ENCODE measurements at places on chromosomes 2 and 18. TPM values are rescaled to one million over a fixed set of nuclear protein-coding genes. Genes with fewer than 3 reads are reported as not detected.

GALNT13 gene
- not detected for total RNA-seq

DNA sequence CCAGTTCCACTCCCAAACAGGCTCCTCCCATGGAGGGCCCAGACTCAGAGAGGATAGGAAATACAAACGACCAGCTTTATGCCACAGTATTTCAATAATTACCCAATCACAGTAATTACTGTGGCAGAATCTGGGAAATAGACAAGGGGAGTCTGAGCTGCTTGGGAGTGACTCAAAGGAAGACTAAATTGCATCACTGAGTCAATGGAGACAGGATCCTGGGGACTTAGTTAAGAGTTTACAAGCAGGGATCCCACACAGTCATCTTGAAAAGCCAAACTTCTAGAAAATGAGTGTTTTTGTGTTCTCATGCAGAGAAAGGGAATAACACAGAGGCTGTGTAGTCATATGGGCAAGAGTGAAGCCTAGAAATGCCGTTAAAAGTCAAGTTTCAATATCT lies 1142.1 kb downstream of the CNTNAP5 start:
- H3K27ac ChIP-seq: no peak overlapping the region
- no peak overlapping the region for H3K4me3 ChIP-seq
- no peaks in the 10 kb centered on the region for H3K36me3 ChIP-seq
- DNase-seq: no peak
- no peaks in the 10 kb centered on the region for H3K4me1 ChIP-seq
- no peaks in the 10 kb centered on the region for H3K27me3 ChIP-seq

DNA sequence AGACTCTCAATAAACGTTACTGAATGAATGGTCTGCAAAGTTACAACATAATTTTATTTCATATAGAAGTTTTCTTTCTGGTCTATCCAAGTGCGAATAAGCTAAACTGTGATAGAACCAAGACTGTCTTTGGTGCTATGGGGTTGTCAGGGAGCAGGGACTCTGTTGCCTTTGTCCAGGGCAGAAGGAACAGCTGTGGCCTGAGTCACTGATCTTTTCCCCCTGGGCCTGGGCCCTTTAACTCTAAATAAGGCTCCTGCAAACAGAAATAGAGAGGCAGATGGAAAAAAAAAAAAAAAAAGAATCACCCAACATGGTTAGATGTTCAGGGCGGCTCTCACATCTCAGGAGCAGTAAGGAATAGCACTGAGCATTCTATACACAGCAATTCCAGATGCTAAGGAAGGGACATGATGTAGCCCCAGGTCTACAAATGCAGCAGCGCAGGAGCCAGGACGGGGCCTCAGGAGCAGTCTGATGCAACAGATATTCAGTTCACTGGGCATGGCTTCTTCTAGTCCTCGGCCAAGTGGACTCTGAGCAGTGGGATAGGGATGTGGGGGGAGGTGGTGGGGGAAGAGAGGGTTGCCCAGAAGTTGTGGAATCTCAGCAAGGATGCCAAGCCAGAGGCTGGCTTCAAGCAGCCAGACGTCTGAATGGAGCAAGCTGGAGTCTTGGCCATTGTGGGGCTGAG lies 247.1 kb upstream of the SIX2 start:
- DNase-seq: no peak
- H3K36me3 ChIP-seq: no peaks in the 10 kb centered on the region
- no peak overlapping the region for H3K27ac ChIP-seq

SLC19A3 gene
- total RNA-seq: not detected

MC2R gene
- not detected for total RNA-seq

IRS1 gene
- total RNA-seq: 3.9 TPM

KCNG2 gene
- total RNA-seq: not detected

CACNB4 gene
- 0.18 TPM for total RNA-seq

CCL20 gene
- total RNA-seq: 3.5 TPM

DNA sequence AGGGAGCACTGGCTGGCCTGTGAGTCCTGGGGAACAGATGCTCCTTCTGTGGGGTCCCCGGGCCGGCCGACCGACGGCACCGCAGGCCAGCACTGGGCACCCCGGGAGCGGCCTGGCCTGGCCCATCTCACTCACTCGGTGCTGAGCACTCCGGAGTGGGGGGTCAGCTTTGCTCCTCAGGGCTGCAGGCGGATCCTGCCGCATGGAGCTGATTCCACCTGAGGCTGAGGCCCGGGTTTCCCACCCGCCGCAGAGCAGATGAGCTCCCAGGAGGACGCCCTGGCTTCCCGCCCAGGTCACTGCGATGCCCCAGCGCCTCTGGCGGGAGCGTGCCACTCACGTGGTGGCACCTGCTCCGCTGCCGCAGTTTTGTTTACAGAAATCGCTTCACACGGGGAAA lies 418.6 kb downstream of the GALR1 start:
- no peak overlapping the region for H3K4me3 ChIP-seq
- DNase-seq: no peak
- H3K27ac ChIP-seq: no peak overlapping the region
- no peaks in the 10 kb centered on the region for H3K4me1 ChIP-seq
- no peaks in the 10 kb centered on the region for H3K36me3 ChIP-seq

GRCh38 chr2:205133544-205133943 lies 548.8 kb upstream of the NRP2 start:
- H3K36me3 ChIP-seq: no peaks in the 10 kb centered on the region
- H3K27me3 ChIP-seq: no peaks in the 10 kb centered on the region
- H3K27ac ChIP-seq: no peak overlapping the region
- no peak overlapping the region for H3K4me3 ChIP-seq

DNA sequence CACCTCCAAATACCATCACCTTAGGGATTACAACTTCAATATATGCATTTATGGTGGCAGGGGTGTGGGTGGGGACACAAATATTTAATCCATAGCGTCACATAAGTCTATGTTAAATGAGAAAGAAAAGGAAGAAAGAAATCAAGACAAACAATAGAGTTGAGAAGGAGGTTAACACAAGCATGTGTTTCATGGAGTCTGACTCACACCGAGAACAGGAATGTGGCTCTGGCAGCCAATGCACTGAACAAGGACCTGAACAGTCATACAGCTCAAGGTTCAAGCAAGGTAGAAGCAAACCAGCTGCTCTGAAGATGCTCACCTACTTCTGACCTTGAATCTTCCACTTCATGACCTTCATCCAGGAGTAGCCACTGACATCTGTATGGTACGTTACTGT lies 36.2 kb upstream of the LPIN1 start:
- no peak overlapping the region for H3K4me3 ChIP-seq
- no peaks in the 10 kb centered on the region for H3K36me3 ChIP-seq
- no peak for DNase-seq
- no peaks in the 10 kb centered on the region for H3K4me1 ChIP-seq

All from CD8-positive, alpha-beta memory T cell (primary cell).